ENCODE measurements at places on chromosomes 1 and 21.

DNA sequence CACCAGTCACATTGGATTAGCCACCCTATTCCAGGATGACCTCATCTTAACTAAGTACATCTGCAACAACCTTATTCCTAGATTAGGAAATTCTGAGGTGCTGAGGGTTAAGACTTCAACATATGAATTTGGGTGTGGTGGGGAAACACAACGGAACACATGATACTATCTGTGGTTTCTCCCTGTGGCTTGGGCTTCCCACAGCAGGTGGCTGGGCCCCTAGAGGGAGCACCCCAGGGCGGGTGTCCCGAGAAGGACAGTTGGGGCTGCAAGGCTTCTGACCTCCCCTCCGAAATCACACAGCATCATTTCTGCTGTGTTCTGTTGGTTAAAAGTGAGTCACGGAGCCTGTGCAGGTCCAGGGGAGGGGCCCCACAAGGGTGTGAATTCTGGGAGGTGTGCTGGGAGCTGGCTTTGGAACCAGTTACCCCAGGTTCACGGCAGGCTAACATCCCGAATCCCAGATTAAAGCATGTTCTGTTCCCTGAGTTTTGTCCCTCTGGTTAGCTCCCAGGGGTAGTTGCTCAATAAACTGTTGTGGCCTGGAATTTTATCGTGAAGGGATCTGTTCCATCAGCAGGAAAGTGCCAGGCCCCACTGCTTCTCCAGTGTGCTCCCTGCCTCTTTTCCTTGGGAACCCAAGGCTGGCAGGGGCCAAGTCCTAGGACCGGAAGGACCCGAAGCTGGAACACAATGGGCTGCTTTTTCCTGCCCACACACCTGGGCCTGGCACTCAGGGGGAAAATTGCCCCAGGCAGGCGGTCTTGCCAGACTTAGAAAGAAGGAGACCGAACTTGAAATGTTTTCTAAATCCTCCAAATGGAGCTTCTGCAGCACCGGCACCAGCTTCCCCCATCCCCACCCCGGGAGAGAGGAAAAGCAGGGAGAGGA lies 154.0 kb upstream of the WNT4 start:
- DNase-seq = no peak

- peak; percentile 67 for DNase-seq
Observed at GRCh38 chr1:35577071-35577998, 4.2 kb downstream of the TFAP2E start.

DNA sequence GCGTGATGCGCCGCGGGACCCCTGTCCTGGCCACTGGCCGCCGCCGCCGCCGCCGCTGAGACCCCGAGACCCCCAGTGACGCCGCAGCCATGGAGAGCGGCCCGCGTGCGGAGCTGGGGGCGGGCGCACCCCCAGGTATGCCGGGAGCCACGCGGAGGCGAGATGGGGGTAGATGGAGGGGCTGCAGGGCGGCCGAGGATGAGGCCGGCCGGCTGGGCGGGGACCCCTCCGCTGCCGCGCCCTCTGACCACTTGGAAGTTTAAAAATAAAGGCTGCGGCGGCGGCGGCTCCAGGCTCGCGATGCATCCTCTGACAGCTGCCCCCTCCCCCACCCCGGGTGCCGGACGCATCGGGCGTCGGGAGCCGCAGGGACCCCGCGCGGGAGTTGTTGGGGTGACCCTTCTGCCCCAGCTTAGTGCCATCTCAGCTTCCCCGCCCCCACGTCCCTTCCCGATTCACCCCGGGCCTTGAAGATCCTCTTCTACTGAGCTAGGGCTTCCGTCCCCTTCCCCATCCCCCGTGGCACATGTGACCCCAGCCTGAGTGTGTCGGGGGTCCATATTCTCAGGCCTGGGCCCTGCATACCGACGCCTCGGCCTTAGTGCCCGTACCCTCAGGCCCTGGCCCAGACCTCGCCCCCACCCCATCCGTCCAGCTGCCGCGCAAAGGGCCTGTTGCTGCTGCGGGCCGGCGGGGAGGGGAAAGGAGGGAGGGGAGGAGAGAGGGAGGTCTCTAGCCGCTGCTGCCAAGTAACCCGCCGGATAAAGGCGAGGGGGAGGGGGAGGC lies 562 bp downstream of the MAP7D1 start:
- DNase-seq = peak; percentile 82

GRCh38 chr1:37242501-37242900 lies 208.2 kb upstream of the GRIK3 start:
- DNase-seq = no peak

- no peak for DNase-seq
Observed at GRCh38 chr1:172143384-172144055, 277.0 kb upstream of the C1orf105 start.

GRCh38 chr1:100217834-100218233 lies 31.8 kb downstream of the DBT start:
- peak; percentile 52 for DNase-seq

DNA sequence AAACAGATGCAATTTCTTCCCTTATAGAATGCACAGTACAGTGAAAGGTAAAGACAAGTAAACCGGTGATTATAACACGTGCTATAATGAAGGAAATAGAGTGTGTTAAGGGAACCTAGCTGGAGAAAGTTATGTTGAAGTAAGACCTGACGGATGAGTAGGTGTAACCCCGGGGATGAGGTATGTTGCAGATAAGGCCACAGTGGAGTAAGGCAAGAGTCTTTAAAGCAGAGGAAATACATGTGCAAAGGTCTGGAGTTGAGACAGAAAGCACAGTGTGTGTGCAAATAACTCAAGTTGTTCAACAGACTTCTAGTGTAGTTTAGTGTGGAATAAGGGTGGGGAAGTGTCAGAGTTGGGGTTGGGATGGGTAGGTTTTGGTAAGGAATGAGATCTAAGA lies 2.9 kb downstream of the DBT start:
- DNase-seq = no peak

GRCh38 chr1:223739366-223740037 lies 27.2 kb downstream of the CAPN2 start:
- DNase-seq = no peak

GRCh38 chr1:9909234-9910046 lies 629 bp downstream of the CTNNBIP1 start:
- peak; percentile 57 for DNase-seq

GRCh38 chr1:19062258-19063029 lies 106.0 kb upstream of the IFFO2 start:
- no peak for DNase-seq

- DNase-seq = no peak
Observed at GRCh38 chr1:42924851-42925760, 33.6 kb downstream of the SLC2A1 start.

- no peak for DNase-seq
Observed at GRCh38 chr1:77413541-77414335, 131.9 kb downstream of the AK5 start.

GRCh38 chr1:162942916-162943559 lies 82.1 kb upstream of the CCDC190 start:
- no peak for DNase-seq

DNA sequence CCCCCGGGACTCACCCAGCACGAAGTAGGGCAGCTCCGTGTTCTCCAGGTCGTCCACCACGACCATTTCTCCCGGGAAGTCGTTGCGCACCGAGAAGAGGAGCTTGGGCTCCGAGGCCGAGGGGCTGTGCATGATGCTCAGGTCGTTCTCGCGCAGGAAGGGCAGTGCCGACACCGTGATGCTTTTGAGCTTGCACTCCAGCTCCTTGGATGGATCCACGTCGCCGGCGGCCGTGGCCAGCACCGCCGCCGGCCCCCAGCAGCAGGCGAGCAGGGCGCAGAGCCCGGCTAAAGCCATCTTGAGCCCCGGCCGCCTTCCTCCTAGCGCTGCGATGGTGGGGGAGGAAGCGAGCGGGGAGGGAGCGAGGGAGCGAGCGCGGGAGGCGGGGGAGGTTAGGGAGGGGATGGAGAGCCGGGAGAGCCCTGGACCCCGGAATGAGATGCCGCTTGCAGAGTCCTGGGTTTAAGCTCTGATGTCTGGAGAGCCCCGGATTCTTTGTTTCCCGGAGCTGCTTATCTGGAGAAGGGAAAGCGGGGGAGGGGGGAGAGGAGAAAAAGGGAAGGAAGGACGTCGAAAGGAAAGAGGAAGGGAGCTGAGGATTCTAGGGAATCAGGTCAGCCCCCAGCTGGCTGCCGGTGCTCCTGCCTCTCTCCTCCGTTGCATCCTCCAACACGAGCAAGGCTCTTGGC lies at the start of gene ASTN1:
TSS of gene ASTN1 (minus strand) at position 333 of the 689 bp plus-strand sequence. CDS start at position 297, 36 bp downstream.
- no peak for DNase-seq

DNA sequence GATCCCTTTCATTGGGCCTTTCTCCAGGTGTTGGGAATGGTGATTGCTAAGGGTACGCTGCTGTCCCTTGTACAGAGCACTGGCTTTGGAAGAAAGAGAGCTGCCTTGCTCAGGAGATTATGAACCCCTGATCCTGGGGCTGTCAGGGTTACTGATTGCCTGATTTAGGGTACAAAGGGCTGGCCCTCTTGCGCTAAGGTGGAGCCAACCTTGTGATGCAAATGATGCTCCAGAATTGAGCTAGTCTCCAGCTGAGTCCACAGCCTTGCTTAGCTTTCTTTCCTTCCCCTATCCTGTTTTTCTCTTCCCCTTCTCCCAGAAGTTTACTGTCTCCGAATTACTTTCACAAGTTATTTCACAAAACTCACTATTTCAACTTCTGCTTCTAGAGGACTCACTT lies 334.7 kb downstream of the AMY1C start:
- no peak for DNase-seq

- no peak for DNase-seq
Observed at GRCh38 chr1:188022661-188023060, 1193.9 kb downstream of the PLA2G4A start.

- DNase-seq = no peak
Observed at GRCh38 chr1:204146965-204147364, 4.9 kb downstream of the ETNK2 start.

GRCh38 chr1:244074559-244075171 lies 23.6 kb downstream of the ZBTB18 start:
- no peak for DNase-seq

DNA sequence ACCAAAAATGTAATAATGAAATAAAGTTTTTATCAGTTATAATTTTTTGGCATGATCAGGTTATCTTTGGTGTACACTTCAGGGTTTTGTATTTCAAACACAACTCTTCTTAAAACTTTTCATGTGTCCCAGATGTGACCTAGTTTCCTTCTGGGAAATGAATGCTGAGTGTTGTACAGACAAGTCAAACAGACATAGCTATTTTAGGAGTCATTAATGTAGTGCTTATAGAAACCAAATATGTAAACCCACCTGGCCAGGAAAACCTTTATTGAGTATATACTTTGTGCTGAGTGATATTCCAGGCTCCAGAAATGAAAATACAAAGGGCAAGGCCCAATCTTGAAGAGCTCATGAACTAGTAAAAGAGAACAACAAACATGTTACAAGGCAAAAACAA lies 25.9 kb upstream of the HOOK1 start:
- no peak for DNase-seq

DNA sequence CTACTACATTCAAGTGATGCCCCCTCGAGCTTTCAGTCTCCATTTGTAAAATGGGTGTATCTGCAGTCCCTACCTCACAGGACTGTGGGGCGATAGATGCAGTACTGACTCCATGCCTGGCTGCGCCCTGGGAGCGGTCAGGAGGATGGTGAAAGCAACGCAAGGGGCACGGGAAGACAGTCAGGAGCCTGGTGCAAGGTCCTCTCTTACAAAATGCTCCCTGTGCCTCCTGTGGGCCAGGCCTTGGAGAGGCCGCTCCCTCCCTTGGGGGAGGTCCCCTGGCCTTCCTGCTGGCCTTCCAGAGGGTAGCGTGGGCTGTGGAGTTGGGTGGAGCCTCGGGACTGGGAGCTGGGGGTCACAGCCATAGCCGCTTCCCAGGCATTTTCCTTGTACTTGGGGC lies 21.6 kb downstream of the FAM151A start:
- no peak for DNase-seq

GRCh38 chr1:2438038-2438437 lies 25.7 kb upstream of the PEX10 start:
- DNase-seq = no peak

- DNase-seq = no peak
Observed at GRCh38 chr21:33937146-33937545, 21.5 kb upstream of the ATP5PO start.

GRCh38 chr1:156625436-156626078 lies 6.3 kb downstream of the HAPLN2 start:
- DNase-seq = peak; percentile 74

DNA sequence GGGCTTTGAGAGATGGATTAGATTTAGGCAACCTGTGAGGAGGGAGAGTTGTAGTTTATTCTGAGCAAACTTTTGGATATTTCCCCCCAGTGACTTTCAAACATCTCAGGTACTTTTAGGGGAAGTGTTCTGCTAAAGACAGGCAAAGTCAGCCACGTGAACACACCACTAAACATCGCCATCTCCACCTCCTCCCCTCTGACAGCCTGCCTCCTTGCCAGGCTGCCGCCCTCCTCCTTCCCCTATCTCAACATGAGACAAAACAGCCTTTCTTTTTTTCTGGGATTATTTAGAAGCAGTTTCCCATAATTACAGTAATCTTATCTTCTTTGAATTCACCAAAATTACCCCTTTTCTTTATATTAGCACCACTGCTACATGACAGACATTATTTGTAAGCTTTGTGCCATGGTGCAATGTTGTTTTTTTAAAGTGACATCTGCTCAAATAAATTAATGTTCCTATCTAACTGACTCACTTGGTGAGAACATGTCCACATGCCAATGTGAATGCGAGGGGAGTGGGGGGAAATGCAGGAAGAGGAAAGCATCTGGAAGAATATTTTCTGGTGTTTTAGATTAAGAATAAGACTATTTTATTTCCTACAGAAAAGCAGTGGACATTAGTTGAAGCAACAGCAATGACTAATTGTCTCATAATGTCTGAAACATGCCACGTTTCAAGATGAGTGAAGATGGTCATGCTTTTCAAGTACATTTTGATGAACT lies 147.8 kb upstream of the ATP1B1 start:
- DNase-seq = no peak

GRCh38 chr1:170535418-170535817 lies 3.5 kb downstream of the GORAB start:
- DNase-seq = no peak

DNA sequence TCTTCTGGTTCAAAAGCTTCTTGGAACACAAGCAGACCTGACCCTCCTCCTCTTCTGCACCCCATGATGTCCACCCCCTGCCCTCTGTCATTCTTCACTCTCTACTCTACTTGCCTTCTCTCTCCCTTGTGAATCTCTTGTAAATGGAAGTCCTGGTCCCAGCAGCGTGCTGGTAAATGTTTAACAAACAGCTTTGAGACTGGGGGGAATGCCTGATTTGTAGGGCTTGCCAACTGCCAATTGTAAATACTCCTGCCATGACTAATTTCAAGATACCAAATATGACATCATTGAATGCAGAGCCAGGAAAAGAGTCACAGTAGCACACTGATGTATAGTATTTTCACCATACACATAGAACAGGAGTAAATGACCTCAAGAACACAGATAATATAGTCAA lies 40.9 kb upstream of the LRRN2 start:
- no peak for DNase-seq

DNA sequence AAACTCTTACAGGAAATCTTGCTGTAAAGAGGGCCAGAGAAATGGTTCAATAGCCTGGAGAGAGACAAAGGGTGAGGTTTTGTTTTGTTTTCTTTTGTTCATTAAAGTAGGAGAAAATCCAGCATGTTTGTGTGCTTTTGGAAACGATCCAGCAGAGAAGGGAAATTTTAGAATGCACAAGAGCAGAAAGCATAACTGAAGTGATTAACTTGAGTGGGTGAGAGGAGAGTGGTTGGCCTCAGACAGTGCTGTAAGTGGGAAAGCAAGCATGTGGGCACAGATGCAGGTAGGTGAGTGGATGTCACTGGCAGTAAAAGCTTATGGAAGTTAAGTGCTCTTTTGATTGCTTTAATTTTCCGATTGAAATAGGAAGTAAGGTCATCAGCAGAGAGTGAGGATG lies 50.2 kb downstream of the EEIG2 start:
- DNase-seq = no peak

- DNase-seq = no peak
Observed at GRCh38 chr1:185166106-185166505, 9.1 kb downstream of the SWT1 start.
